ENCODE measurements at places on chromosomes 2 and 18.

DNA sequence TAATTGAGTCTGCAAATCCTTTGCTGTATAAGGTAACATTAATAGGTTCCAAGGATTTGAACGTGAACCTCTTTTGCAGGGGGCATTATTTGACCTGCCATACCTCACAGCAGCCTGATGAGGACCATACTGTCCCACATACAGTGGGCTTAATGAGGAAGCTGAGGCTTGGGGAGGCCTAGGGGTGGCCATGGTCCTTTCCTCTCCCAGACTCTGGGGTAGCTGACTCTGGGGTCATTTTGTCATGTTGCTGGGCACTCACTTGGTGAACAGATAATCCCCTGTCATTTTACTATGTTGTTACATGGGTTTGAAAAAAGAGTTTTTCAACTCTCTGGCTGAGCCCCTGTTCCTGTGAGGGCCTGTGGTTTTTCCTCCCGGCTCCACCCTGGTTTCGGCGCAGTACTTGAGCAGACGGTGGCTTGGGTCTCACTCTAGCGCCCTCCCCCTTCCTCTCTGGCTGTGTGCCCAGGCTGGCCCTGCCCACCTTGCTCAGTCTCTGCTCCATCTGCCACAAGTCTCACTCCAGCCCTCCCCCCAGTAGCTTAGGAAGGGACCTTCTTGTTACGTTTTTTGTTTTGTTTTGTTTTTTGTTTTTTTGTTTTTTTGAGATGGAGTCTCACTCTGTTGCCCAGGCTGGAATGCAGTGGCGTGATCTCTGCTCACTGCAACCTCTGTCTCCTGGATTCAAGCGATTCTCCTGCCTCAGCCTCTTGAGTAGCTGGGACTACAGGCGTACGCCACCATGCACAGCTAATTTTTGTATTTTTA lies 21.0 kb downstream of the INPP4A start:
- DNase-seq, result peak; percentile 95

GRCh38 chr2:19750136-19750535 lies 151.6 kb downstream of the TTC32 start:
- DNase-seq, result no peak

DNA sequence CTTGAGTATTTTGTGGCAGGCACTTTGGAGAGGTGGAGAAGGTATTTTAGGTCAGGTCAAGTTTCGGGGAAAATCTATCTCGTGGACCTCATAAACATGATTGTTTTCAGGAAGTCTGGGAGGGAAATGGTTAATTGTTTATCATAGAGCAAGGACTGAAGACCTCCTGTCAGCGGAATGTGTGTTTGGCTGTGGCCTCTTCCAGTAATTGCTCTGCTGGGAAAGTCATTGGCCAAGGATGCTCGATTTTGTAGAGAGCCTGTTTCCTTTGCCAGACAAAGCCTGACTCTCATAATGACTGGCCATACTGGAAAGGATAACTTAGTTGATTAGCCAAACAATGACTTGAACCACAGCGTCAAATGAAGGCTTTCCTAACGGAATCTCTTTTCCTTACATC lies 30.0 kb downstream of the IL1R2 start:
- no peak for DNase-seq

- no peak for DNase-seq
Measured at GRCh38 chr2:204108330-204108751, 171.8 kb downstream of the ICOS start.

DNA sequence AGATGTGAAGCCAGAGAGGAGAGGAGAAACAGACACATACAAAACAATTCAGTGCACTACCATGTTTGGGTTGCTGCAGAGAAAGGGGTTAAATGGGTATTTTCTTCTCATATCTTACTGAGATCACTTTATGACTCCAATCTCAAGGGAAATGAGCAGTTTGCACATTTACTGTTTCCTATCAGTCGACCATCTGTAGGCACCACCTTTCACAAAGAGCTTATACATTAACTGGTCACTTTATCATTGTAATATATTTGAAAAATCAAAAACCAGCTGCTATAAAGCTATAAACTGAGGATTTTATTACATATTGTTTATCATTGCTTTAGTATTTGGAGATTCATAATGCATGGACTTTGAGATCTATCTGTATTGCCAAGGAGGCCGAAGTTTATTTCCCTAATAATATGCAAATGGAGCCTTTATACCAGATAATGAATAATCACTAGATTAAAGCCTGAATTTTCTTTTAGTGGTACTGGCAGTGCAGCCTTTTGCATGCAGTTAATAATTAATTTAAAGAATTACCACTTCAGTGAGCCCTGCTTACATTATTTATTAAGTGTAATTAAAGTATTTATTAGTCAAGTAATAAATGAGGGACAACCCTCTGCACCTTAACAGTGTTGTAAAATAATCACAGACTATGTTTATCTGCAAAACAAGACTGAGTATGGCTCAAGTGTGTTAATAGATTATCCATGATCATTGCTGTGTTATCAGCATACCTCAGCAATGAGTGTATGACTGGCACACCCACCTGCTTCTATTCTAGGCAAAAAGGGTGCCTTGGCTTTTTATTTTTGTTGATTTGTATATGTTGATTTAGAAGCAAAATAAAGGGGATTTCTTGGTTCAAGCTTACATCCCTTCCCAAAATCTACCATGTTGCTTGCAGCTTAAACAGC lies 167.7 kb upstream of the SLC14A2 start:
- DNase-seq, result no peak

- DNase-seq, result no peak
Measured at GRCh38 chr2:190587106-190587505, 52.6 kb upstream of the NEMP2 start.

GRCh38 chr2:170253721-170254230 lies 75.8 kb downstream of the MYO3B start:
- DNase-seq, result no peak

GRCh38 chr2:58788402-58788801 lies 547.3 kb upstream of the FANCL start:
- DNase-seq, result no peak

- no peak for DNase-seq
Measured at GRCh38 chr18:43139288-43139946, 23.9 kb upstream of the RIT2 start.

- DNase-seq, result no peak
Measured at GRCh38 chr2:71714601-71715240, 261.4 kb downstream of the DYSF start.

GRCh38 chr2:44786045-44786816 lies 155.3 kb upstream of the SIX3 start:
- DNase-seq, result no peak

DNA sequence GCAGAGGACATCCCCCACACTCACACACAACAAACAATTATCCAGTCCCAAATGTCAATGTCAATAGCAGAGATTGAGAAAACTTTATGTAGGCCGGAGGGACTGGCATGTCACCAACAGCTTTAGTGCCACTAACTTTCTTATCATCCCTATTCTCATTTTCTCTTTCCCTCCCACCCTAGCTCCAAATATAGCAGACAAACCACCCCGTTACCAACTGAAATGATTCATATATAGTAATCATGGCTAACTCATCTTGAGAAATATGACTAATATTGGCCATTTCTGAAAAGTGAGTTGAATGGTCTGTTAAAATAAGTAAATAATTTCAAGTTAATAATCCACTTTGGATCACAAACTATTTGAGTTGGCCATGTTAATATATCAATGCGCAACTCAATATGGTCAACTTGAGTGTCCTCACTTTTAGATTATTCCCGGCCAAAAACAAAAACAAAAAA lies 242.1 kb upstream of the RND3 start:
- DNase-seq, result no peak

DNA sequence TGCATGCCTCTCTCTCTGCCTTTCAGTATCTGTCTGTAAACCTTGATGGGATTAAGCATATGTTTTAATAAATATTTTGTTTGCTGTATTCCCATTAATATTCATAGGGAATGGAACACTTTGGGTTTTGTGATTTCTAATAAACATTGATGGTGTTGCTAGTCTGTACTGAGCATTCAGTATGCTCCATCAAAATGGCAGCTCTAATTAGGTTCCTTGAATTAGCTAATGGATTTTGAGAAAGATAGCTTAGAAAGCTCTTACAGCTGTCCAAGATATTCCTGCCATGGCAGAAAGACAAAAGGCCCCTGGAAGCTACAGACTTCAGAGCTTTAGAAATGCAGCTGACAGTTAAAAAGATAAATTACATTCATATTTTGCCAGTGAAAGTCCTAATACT lies 199.2 kb upstream of the NRP2 start:
- DNase-seq, result no peak

- DNase-seq, result no peak
Measured at GRCh38 chr2:29269765-29270109, 154.5 kb downstream of the CLIP4 start.

GRCh38 chr2:61367177-61367576 lies 103.7 kb downstream of the USP34 start:
- DNase-seq, result no peak

- DNase-seq, result no peak
Measured at GRCh38 chr18:25166113-25166512, 185.9 kb downstream of the ZNF521 start.

DNA sequence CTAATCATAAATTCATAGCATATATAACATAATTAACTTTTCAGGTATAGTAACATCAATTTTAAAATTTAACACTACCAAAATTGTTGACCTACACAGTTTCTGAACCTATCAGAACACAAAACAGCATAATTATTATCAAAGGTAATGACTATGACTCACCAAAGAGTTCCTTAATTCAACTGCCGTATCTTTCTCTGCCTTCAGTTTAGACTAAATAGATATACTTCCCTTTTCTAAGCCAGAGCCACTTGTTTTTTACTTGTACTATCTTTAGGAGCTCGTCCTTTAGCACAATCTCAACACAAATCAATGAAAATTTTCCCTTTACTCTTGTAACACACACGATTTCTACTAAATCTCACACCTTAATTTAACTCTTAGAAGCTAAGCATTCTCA lies 54.4 kb downstream of the CCDC88A start:
- peak; percentile 56 for DNase-seq

- no peak for DNase-seq
Measured at GRCh38 chr2:205020673-205021072, 475.4 kb downstream of the PARD3B start.

DNA sequence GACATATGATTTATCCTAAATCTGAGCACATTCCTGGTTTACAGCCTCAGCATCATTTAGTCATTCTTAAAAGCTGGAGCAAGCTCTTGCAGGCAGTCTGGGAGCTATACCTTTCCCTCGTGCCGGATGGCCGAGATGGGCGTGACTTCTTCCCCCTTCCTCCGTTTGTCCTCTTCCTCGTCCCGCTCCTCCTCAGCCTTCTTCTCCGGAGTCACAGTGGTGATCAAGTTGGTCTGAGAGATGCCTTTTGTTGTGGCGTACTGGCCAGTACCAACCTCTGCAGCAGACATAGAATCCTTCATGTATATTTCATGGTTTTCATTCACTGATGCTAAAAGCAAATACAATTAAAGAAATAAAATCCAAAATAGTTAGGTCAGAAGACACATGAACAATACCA lies 124.1 kb upstream of the ZBTB14 start:
- no peak for DNase-seq

GRCh38 chr18:2108591-2108990 lies 462.7 kb downstream of the METTL4 start:
- no peak for DNase-seq

DNA sequence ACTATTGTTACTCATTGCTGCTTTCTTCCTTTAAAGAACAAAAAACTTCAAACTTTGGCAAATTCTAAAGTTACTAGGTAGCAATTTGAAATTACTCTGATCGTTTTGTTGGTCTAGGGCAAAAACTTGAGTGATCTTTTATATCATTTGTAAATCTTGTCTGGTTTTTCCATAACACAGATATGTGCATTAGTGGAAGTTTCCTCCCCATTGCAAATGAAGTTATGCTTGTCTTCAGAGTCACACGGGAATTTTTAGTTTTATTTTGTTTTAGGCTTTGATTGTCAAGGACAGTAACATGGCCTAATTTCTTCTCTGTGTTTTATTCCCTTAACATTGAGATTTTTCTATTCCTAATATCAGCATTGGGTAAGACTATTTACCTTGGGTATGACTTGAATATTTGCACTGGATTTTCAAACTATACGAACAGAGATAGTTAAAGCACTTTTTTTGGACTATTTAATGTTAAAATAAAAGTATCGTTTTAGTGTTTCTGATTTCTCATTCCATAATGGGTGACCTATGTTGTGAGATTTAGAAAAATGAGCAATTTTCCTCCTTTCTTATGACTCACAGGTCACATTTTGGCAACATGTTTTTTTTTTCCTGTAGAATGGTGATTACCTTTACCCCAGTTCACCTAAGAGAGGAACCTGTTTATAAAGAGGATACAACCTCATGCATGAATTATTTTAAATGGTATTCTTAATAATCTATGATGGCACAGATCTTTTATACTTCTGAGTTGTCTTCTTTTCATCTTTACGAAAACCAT lies 65.0 kb downstream of the BABAM2 start:
- no peak for DNase-seq

GRCh38 chr2:205273627-205274026 lies 408.7 kb upstream of the NRP2 start:
- DNase-seq, result no peak

GRCh38 chr2:46873604-46874068 lies 42.0 kb downstream of the MCFD2 start:
- peak; percentile 50 for DNase-seq

DNA sequence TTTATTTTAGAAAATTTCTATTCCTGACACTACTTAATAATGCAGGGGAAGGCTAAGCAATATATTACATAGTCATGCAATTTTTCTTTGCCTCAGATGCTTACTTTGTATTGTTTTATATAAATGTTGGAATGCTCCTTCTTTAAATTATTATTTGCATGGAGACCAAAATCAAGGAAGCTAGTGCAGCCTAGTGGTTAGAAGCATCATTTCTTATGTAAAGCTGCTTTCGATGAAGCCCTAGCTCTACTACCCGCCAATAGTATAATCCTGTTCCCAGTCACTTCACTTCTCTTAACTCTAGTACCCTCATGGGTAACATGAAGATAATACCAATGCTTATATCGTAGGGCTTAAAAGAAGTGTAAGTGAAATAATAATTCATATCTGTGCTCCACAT lies 198.9 kb downstream of the LRATD1 start:
- DNase-seq, result no peak

DNA sequence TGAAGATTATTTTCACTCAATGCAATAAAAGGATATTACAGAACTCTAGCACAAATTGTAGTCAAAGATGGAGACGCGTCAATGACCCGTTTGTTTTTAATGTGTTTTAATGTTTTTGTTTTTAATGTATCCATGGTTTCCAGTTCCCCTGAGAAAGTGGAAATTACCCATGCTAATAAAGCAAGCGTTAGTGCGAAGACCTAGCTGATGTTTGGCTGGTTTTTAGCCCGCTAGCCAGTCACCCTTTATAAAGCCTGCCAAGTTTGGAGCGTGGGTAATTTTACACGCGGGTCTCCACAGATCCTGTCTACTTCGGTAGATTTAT lies 430 bp upstream of the CHMP1B start:
- no peak for DNase-seq

DNA sequence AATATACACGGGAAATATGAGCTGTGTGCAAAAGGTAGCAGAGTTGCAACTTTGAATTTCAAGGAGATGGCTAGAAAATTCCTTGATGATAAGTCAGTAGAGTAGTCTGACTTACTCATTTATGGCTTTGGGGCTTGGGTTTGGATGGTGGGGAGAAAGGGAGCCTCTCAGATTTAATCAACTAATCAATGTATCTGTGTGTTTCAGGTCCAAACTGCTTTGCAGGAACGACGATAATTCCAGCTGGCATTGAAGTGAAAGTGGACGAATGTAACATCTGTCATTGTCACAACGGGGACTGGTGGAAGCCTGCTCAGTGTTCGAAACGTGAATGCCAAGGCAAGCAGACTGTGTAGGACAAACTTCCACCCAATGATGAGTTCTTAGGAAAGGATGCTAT lies 164.6 kb downstream of the VWC2L start:
- DNase-seq, result no peak

GRCh38 chr18:62018759-62019041 lies 125.9 kb upstream of the RNF152 start:
- DNase-seq, result no peak

GRCh38 chr18:31426021-31426420 lies 21.5 kb upstream of the DSG3 start:
- no peak for DNase-seq
